Fibroblast of skin of left quadriceps (primary cell): ENCODE measurements at places on chromosomes 5 and 9.

DNA sequence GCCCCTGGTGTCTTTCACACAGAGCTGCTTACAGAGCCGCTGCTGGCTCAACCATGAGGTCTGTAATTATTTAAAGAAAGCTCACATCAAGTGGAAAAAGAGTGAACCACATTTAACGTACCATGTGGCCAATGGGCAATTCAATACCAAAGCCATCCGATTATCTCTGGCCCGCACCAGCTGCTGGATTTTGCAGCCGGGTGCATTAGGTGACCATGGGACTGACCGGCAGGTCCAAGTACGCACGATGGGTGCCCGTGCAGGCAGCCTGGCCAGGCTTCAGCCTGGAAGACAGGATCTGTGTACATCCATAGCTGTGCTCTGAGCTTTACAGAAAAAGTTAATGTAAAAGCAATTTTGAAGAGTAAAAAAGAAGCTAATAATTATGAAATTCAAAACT lies 20.5 kb downstream of the PPARGC1B start:
- DNase-seq, result no peak

DNA sequence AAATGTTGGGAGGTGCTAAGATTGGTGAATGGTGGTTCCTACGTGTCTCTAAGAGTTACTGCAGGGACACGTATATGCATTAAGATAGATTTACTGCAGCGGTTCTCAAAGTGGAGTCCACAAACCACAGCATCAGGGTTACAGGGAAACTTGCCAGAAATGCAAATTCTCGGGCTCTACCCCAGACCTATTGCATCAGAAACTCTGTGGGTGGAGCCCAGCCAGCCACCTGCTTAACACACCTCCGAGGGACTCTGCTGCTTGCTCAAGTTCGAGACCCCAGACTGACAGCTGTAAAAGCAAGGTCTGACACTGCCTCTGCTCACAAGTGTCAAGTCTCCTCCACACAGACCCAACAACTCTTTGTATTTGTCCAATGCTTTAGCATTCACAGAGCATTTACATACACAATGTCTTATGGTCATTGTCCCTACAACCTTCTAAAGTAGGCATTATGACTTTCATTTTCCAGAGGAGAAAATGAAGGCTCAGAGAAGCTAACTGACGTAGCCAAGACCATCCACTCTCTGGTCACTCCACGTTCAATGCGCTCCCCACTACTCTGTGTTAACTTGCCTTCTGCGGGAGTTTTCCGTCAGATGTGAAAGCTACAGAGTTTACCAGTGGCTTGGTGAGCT lies 48.8 kb downstream of the HSD17B3 start:
- no peak for DNase-seq

DNA sequence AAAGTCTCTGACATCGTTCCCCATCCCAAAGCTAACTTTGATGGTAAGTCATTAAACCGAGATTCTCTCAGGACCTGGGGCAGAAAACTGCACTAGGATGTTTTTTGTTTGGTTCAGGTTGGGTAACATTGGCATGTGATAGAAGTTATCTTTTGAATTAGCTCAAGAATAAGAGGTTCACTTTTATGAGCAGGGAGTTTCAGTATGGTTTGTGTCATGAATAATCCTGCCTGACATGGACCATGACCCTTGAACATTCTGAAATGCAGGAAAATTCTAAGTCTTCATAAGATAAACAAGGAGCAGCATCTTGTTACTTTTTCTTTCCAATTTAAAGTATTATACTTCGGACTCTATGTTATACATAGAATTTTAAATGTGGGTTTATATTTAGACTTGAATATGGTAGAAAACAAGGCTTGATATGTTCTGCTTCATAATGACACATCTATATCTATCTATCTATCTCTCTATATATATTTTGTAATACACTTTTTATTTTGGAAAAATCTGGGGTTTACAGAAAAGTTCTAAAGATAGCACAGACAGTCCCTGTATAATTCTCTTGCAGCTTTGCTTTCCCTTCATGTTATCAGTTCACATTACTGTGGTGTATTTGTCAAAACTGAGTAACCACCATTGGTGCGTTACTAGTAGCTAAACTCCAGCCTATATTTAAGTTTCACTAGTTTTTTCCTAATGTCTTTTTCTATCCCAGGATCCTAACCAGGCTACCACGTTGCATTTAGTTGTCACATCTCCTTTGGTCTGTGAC lies 102.7 kb upstream of the TAF11L2 start:
- no peak for DNase-seq

DNA sequence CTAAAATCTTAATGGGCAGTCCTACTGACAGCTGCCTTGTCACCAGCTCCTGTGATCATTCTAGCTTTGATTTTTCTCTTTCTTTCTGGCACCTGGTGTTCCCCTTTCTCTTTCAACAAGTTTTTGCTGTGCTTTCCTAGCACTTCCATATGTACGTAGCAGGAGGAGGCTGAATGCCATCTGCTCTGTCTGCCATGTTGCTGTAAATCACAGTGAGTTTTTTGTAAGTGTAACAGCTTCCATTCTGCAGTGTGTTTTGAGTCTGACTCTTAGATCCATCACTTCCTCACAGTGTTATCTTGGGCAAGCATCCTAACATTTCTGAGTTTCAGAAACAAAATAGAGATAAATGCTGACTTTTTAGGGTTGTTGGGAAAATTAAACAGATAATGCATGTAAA lies 247.9 kb downstream of the DOCK8 start:
- DNase-seq, result no peak

DNA sequence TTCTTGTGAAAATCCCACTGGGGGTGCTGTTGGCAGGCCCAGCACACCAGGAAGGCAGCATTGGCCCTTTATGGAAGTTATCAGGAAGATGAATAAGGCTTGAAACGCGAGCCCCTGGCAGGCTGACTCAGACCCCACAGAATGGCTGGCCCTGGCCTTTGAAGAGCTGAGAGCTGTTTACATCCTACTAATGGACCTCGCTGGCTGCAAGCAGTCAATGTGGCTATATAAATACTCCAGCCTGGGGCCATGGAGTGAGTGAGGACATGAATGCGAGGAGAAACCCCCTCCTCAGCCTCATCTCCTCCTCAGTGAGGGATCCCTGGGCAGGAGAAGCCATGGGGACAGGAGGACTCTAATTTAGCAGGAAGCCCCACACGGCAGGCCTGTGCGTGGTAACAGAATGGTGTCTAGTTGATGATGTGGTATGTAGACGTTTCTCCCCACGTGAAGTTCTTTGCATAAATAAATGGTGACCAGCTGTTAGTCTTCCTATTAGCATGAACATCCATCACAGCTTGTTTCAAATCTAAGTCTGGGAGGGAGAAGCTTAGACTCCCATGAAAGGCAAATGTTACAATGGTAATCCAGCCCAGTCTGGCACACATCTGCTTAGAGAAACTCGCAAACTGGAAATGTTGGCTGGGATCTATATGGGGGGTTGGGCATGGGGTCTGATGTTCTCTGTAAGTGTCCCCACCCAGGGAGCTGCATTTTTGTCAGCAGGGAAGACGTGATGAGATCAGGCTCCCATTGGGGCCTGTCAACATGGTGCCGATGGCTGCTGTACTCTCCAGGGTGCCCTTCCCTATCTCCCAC lies 175.1 kb upstream of the PITX1 start:
- DNase-seq, result peak; percentile 94

DNA sequence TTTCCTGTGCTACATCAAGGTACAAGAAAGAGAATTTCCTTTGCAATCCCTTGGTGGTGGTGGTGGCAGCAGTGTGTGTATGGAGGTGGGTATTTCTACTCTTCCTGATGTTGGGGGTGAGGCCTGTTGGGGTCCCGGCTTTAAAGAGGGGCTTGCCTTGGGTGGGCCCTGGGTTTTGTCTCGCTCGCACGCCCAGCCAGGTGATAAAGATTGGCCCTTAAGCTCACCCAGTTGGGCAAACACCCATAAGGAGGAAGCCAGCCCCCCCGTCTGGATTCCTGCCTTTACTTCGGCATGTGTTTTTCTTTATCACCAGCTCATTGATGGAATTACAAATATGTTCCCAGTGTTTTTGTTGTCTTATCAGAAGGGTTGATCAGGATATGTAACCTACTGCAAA lies 16.0 kb upstream of the SARDH start:
- no peak for DNase-seq

DNA sequence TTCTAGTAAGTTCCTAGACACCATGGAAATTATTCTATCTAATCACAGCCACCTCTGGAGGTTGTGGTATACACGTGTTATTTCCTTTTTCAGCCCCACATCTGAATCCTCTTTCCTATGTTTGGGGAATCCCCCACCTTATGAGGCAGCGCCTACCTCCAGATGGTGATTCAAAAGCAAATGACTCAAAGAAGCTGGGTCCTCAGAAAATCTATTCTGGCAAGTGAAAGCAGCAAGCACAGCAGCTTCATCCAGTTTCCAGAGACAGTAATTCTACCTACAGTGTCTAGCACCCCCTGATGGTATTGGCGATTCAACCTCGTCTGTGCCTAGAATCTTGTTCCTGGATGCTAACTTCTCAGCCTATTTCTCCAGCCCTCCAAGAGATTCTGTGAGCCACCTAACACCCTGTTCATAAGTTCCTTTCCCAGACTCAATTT lies 43.0 kb downstream of the STRBP start:
- DNase-seq, result peak; percentile 21

DNA sequence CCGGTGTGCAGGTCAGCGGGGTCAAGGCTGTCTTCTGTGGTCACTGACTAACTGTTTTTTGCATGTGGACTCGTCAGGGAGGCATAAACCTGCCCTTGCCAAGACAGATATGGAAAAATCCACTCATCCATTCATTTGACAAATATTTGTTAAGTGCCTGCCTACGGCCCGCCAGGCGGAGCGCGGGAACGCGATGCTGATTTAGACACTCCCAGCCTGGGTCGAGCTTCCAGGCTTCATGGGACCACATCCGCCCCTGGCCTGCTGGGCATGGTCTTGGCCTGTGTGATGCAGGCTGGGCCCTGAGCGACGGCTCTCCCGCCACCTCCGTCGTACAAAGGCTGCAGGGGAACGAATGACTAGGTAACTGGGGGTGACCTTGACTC lies 18.1 kb downstream of the MYMK start:
- DNase-seq, result no peak

DNA sequence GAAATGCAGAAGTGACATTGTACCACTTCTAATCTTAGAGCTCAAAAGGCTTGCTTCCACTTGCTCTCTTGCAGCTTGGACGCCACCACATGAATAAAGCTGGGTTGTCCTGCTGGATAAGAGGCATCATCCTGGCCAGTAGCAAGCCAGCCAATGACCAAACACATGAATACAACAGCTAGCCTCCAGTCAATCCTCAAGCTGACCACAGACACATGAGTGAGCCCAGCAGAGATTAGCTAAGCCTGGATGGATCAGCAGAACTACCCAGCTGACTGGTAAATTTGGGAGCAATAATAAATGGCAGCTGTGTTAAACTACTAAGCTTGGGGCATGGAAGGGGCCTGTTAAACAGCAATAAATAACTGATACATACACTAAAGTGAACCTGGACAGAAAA lies 121.1 kb upstream of the SLC12A2 start:
- no peak for DNase-seq

DNA sequence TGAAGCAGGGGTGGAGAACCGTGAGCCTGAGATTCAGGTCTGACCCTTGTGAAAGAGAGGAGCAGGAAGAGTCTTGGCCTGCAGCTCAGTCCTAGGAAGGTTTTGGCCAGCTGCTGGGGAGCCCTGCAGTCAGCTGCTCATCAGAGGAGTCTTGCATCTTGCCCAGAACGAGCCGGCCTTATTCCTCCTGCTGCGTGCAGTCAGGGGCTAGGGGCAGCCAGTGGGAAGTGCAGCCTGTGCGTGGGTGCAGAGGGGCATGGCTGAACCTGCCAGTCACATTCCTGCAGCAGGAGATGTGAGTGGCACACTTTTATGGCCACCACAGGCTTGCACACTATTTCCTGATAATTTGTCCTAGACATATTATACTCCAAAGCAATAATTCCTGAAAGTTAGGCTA lies 278.7 kb downstream of the NPR3 start:
- no peak for DNase-seq

DNA sequence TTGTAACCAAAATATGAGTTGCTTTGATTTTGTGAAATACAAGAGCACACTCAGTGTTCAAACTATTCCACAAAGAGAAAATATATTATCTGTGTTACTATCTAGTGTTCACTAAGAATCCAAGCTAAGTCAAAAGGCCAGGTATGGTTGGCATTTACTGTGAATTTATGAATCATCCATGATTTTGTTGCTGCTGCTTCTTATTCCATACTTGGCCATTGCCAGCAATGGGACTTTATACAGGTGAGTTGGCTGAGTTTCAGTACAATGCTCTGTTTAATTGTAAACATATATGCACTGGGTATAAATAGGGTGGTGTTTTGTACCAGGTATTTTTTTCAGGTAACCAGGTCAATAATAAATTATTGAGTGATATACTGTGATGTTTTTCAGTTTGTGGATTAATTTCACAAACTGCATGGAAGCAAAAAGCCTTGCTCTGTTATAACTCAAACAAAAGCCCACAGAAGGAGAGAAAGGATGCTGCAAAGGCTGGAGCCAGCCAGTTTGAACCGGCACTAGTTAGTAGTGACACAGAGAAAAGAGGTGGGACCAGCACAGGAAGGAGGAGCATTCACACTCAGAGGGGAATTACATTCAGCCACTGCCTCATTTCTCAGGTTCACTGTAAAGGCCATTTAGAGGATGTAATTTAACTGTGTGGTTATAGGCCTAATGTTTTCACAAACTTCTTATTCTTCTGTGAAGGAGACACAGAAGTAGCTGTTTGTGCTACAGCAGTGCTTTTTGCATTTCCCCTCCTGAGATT lies 381.8 kb downstream of the ADGRV1 start:
- DNase-seq, result peak; percentile 16

GRCh38 chr9:106857811-106858470 lies 5.0 kb upstream of the ZNF462 start:
- DNase-seq, result no peak

- no peak for DNase-seq
These were observed 101.8 kb downstream of the AK8 start for GRCh38 chr9:132776268-132776667.
